Smooth muscle cell of the brain vasculature (primary cell): ENCODE measurements at places on chromosomes 4 and X.

GRCh38 chr4:88333741-88334405 is 44.8 kb upstream of the HERC6 start:
- DNase-seq: no peak

GRCh38 chr4:136690360-136690759 is 841.9 kb downstream of the PCDH18 start:
- DNase-seq: no peak

DNA sequence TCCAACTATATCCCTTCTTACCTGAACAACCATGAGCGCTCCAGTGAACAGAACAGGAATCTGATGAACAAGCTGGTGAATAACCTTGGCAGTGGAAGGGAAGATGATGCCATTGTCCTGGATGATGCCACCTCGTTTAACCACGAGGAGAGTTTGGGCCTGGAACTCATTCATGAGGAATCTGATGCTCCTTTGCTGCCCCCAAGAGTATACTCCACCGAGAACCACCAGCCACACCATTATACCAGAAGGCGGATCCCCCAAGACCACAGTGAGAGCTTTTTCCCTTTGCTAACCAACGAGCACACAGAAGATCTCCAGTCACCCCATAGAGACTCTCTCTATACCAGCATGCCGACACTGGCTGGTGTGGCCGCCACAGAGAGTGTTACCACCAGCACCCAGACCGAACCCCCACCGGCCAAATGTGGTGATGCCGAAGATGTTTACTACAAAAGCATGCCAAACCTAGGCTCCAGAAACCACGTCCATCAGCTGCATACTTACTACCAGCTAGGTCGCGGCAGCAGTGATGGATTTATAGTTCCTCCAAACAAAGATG is 870.2 kb downstream of the ADGRL3 start:
- DNase-seq: no peak

GRCh38 chr4:66430856-66431255 is 760.6 kb upstream of the EPHA5 start:
- no peak for DNase-seq

- no peak for DNase-seq
Observed at GRCh38 chr4:156408749-156409148, 455.1 kb upstream of the CTSO start.

DNA sequence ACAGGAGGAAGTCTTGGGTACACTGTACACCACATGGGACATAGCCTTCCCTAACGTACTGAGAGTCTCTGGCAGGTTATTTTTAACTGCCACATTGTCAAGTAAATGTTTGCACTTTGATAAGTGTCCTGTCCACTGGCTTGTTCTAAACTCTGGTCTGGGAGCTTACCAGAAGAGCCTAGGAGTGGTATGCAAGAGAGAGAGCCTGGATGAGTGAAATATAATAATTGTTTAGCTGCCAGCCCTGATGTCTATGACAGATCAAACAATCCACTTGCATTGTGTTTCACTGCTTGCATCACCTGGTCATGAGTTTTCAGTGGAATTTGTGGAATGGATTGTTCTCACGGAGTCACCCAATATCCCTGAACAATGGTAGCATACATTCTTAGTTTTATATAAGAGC is 91.6 kb downstream of the SHROOM3 start:
- no peak for DNase-seq

GRCh38 chrX:13463608-13464007 is 105.8 kb upstream of the EGFL6 start:
- peak; percentile 45 for DNase-seq

GRCh38 chr4:153210727-153211126 is 6.5 kb downstream of the TRIM2 start:
- no peak for DNase-seq

DNA sequence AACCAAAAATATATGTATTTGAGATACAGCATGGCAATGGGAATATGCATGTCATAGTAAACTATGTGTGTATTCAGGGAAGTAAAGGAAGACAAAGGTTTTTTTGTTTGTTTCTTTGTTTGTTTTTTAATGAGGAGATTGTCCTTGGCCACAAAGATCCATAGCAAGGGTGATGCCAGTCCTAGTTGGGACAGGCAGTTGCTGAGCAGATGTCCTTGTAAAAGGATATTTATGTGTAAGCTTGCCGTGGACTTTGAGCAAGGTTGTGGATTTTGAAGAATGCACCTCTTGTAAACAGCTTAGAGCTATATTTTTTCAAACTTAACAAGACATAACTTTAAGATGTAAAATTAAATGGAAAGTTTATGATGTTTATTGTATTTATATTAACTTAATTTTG is 69.9 kb upstream of the GABRE start:
- no peak for DNase-seq

- DNase-seq: no peak
Observed at GRCh38 chr4:37758226-37758625, 68.3 kb upstream of the PGM2 start.

DNA sequence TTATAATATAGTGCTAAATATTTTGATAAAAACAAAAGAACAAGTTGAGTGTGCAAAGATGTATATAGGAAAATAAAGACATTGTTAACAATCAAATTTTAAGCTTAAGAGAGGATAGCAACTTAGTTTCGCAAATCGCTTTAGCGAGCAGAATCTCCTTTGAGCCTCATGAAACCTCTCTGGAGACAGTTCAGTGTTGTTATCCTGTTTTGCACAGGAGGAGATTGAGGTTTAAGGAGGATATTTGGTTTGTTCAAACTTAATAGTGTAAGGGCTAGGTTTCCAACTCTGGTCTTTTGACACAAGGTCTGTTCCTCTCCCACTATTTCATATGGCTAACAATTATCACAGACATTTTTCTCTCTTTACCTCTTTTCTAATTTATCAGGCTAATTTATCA is 1848.5 kb upstream of the TENM3 start:
- DNase-seq: no peak

- DNase-seq: no peak
Observed at GRCh38 chr4:91228659-91229058, 1075.1 kb upstream of the GRID2 start.

DNA sequence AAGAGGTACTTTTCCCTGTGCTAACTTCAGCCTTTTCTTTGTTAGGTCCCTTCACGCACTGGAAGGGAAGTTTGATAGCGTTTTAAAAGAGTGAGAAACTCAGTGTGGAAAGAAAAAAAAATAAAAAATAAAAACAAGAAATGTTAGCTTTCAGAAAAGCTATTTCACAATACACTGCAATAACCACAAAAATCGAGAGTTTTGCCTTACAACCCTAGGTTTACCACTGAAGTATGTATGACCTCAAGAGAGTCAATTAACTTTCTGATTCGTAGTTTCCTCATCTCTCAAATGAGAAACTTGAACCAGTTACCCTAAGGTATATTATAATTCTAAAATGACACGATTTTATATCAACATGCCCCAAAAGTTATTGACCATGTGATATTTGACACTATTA is 93.9 kb upstream of the JADE1 start:
- no peak for DNase-seq

- DNase-seq: no peak
Observed at GRCh38 chr4:88822034-88822789, 124.6 kb upstream of the NAP1L5 start.

DNA sequence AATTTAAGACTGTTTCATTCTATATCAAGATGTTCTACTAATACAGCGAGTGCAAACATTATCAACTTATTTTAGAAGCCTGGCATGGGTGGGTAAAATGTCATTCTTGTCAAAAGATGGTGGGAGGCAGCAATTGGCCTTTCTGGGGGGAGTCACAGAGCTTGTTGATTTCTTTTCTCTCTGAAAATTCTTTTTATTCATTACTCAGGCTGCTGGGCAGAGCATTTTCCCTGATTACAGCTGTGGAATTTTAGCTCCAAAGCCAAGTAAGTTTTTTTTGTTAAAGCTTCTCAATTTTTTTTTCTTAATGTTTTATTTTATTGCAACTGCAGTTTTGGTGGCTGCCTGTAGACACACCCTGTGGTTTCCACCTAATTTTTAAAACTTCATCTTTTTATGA is 50.4 kb downstream of the GPC4 start:
- no peak for DNase-seq

- DNase-seq: no peak
Observed at GRCh38 chr4:16457944-16458343, 231.7 kb upstream of the TAPT1 start.

- no peak for DNase-seq
Observed at GRCh38 chr4:23371533-23371932, 518.3 kb downstream of the PPARGC1A start.

- DNase-seq: no peak
Observed at GRCh38 chrX:115427861-115428410, 133.0 kb upstream of the PLS3 start.

GRCh38 chr4:99205153-99205979 is 13.7 kb downstream of the ADH6 start:
- DNase-seq: no peak

- DNase-seq: no peak
Observed at GRCh38 chr4:82601242-82602015, 39.6 kb upstream of the TMEM150C start.

GRCh38 chr4:143711543-143712154 is 11.2 kb upstream of the FREM3 start:
- no peak for DNase-seq

DNA sequence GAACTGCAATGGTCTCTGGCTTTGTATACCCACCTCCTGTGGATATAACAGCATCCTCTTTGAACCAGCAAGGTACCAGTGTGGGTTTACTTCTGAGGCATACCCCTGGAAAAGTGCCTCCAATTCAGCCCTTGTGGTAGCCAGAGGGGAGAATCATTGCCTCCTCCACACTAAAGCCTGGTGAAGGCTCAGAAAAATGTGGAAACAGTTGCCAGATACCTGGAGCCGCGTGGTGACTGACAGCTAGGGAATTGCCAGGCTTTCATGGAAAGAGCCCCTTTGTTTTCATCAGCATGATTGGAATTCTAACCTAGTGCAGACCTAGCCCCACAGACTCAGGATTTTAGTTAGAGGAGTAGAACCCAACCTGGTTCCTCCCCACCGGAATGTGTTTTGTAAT is 168.6 kb upstream of the KLF3 start:
- no peak for DNase-seq

- DNase-seq: no peak
Observed at GRCh38 chr4:52550186-52550585, 108.9 kb downstream of the USP46 start.

GRCh38 chr4:22471999-22472461 is 43.8 kb downstream of the ADGRA3 start:
- no peak for DNase-seq

- DNase-seq: no peak
Observed at GRCh38 chr4:15493411-15493810, 23.7 kb downstream of the CC2D2A start.

DNA sequence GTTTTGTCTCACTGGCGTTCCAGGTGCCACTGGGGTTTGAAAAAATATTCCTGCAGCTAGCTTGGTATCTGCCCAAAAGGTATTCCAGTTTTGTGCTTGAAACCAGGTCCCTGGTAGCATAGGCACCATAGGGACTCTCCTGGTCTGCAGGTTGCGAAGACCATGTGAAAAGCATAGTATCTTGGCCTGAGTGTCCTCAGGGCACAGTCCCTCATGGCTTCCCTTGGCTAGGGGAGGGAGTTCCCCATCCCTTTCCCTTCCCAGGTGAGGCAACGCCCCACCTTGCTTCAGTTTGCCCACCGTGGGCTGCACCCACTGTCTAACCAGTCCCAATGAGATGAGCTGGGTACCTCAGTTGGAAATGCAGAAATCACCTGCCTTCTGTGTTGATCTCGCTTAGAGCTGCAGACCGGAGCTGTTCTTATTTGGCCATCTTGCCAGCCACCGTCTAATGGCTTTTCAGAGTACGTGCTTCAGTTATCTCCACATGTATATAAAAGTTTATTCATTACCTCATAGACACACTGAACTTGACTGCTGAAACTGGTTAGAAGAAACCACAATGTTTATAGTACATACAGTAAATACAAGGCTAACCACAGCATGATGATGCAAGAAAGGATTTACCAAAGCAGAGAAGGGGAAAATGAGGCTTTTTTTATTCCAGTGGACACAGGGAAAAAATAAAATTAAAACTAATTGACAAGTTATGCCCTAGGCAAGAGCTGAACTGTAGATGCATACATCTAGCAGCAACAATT is 10.6 kb downstream of the PBDC1 start:
- DNase-seq: no peak

DNA sequence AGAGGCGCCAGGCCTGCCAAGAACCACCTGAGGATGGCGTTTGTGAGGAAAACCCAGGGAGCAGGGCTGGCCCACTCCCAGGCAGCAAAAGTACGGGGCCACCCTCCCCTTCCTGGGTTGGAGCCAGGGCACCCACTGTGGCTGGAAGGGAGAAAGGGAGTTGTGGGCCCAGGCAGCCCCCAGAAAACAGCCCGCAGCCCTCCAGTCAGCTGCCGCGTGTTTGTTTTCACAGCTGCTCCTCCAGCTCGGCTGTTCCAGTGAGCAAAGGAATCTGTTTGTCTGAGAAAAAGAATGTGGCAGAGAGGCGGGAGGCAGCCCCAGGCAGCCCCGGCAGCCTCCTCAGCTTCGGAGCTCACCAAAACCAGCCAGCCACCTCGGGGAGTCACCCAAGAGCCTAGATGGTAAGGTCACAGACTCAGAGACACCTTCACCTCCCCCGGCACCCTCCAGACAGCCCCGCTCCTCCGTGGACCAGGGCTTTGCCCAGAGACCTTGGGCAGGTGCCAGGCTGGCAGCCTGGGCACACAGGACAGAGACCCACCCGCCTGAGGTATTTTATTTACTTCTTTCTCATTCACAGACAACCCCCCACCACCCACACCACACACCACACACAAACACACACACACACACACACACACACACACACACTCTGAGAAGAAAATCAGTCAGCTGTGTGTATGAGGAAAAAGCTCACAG is 338.1 kb downstream of the BCOR start:
- DNase-seq: peak; percentile 68

DNA sequence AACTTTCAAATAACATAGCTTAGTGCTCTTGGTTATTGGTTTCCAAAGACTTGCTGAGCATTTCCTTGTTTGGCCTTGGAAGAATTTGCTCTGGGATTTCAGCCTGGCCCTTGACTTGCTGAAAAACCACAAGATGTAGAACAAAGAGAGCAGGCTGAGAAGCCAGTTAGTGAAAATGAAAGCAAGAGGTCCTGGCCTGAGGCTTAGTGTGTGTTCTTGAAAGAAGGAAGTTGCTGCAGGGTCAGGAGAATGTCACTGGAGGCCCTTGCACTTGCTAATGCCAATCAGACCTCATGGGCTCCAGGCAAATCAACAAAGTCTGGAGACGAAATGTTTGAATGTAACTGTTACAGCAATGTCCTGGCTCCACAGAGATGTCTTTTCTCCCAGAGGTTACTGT is 79.4 kb downstream of the SYNPO2 start:
- peak; percentile 82 for DNase-seq

DNA sequence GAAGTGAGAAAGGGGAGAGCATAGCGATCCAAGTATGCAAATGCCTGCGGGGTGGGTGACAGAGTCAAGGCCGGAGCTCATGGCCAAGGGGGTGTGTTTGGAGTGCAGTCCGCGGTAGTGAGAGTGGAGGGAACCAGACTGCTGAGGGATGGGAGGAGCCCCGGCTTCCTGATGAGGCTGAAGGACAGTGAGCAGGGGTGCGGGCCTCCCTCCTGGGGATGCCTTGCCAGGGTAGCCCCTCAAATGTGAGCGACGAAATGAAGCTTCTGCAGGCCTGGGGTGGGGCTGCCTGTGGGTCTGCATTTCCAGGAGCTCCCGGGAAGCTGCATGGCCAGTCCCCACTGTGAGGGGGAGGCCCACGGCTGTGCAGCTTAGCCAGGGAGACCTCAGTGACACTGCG is 45.0 kb downstream of the PSAPL1 start:
- no peak for DNase-seq

GRCh38 chr4:151263455-151263854 is 13.5 kb upstream of the PRSS48 start:
- DNase-seq: no peak

GRCh38 chrX:15781961-15782699 is 8.2 kb upstream of the ZRSR2 start:
- DNase-seq: no peak

GRCh38 chr4:140049849-140050637 is 103.9 kb downstream of the MAML3 start:
- DNase-seq: no peak
